ENCODE measurements at places on chromosomes 12 and 14.
A peak's percentile ranks its signal among the peaks of the same experiment; 100 is the strongest.

DNA sequence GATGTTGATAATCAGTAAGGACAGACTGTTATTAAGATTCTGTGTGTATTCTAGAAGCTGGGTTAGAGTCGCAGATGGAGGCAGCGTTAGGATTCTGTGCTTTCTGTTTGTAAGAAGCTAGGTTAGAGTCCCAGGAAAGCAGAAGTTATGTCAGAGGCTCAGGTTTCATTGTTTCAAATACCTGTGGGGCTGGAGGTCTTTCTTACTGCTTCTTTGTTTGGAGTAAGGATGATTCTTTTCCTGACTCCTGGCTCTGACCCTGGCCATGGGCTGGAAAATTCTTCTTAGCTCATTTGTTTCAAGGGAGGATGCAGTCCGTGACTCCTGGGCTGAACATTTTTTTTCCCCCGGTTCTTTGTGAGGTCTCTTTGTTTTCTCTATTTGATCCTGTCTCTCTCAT, 5.2 kb downstream of the MUCL1 start:
- no peak for DNase-seq

GRCh38 chr14:31740688-31741087, 179.5 kb downstream of the NUBPL start:
- no peak for DNase-seq

GRCh38 chr12:124273630-124274029, 21.3 kb upstream of the RFLNA start:
- peak; percentile 13 for DNase-seq

GRCh38 chr12:100920493-100920892, 125.9 kb downstream of the ANO4 start:
- no peak for DNase-seq

DNA sequence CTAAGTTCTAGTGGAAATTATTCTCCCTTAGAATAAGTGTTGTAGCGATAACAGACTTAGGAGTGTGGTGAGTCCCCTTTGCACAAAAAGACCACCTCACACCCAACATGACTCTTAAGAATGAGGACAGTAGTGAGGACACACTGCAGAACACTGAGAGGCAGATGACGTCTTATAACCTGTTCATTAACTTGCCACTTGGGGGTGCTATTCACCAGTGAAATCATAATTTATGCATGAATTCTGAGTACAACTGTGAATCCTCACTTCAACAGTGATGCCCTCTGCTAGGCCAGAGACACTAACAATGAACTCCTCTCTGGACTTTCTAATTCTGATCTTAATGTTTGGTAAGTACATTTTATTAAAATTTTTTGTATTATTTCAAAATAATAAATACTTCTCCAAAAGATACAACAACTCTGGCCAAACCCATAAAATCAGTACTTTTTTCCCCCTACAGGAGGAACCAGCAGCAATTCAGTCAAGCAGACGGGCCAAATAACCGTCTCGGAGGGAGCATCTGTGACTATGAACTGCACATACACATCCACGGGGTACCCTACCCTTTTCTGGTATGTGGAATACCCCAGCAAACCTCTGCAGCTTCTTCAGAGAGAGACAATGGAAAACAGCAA, 274.7 kb downstream of the DAD1 start:
- DNase-seq: peak; percentile 31

GRCh38 chr14:71665157-71665556, 267.1 kb upstream of the RGS6 start:
- DNase-seq: no peak

DNA sequence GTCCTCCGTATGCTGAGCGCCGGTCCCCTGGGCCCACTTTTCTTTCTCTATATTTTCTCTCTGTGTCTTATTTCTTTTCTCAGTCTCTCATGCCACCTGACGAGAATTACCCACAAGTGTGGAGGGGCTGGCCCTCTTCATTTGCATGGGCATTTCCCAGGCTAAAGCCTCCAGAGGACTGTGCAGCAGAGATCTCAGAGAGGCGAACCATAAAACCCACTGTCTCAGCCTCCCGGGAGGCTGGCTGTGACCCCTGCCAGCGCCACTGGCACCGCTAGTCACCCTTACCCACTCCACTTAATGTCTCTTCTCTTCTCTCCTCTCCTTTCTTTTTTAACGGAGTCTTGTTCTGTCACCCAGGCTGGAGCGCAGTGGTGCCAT, 7.1 kb upstream of the SERPINA9 start:
- no peak for DNase-seq

- DNase-seq: no peak
Observed at GRCh38 chr14:57382283-57382682, 8.1 kb upstream of the NAA30 start.

Data from G401 (cell line).